ENCODE measurements at places on chromosomes 6 and 20.

DNA sequence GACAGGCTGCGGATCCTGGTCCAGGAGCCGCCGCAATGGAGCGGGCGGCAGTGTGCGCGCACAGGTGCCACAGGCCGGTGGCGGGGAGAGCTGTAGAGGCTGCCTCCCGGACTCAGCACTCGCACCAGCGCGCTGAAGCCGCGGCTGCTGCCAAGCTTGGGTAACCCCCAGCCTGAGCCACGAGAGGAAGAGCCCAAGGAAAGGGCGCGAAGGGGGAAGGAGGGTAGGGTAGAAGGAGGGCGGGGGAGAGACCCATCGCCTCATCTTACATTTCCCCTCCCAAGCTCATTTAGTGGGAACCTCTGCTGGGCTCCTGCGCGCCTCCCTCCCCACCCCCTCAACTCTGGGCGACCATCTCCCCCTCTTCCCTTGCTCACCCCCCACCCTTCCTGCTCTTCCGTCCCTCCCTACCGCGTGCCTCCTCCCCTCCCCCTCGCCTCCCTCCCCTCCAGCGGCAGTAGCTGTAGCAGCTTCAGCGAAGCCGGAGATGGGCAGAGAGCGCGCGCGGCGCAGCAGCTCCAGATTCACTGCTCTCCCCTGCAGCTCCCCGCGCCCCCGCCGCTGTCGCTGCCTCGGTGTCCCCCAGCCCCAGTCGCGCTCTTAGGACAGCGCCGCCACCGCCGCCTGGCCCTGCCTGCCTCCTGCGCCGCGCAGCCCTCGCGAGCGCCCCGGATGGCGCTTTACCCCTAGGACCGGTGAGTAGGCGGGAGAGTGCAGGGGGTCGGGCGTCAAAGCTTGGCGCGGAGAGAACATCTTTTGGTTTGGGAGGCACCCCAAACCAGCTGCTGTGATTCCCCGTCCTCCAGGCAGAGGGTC is at the start of gene FUT9:
Gene FUT9 (plus strand): TSS at position 457 of the 816 bp plus-strand sequence. CDS start 187,182 bp downstream, outside the sequence.
- peak; percentile 83 for DNase-seq

- DNase-seq, result no peak
Observed at GRCh38 chr6:80967609-80968008, 784.9 kb downstream of the TENT5A start.

GRCh38 chr6:35496036-35496840 is 641 bp downstream of the TEAD3 start:
- no peak for DNase-seq

GRCh38 chr6:28371280-28371679 is 21.5 kb downstream of the ZKSCAN3 start:
- no peak for DNase-seq

GRCh38 chr6:17986656-17987446 is 584 bp downstream of the KIF13A start:
- peak; percentile 61 for DNase-seq

DNA sequence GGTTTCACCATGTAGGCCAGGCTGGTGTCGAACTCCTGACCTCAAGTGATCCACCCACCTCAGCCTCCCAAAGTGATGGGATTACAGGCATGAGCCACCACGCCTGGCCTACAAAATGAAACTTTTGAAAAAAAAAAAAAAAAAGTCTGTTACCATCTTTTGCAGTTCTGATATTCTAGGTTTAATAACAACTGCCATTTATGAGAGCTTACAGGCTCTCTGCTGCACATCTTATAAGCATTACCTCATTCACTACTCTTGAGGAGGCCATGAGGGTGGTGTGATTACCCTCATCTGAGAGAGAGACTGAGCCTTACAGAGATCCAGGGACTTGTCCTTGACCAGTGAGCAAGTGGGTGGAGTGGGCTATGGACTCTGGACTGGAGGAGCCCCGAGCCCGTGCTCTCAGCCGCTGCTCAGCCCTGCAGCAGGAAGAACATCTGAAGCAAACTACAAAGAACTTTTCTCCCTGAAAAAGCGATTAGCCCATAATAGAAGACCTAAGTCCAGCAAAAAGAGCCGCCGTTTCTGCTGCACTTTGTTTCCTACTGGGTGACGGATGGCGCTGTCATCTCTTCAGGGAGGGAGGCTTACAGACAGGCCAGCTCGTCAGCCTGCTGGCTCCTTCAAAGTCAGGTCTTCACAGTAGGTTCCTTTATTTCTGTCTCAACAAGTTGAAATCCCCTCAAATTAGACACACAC is 119.8 kb upstream of the AKAP12 start:
- no peak for DNase-seq

GRCh38 chr6:121849477-121849876 is 414.0 kb downstream of the GJA1 start:
- DNase-seq, result no peak

- DNase-seq, result peak; percentile 69
Observed at GRCh38 chr6:158559895-158560835, at the start of gene TMEM181. Gene TMEM181, plus strand, starts transcription at chr6:158560091. Its CDS starts 134 bp downstream, at chr6:158560225.

DNA sequence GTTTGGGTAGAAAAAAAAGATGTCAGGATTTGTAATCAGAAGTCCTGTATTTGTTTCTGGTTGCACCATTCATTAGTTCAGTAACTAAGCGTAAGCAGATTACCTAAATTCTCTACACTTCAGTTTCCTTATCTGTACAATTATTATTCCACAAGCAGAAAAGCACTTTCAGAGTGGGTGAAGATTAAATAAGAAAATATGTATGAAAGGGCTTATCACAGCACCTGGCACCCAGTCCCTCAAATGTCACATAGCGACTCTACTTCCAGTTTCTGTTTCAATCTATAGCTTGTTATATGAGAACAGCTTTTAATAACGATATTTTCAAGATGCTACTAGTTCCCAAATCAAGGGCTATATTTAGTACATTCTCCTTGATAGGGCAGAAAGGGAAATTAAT is 31.4 kb downstream of the RGS17 start:
- no peak for DNase-seq

All from nucleus accumbens (tissue), 56 donors.